SIG-M5 (cell line): ENCODE measurements at places on chromosomes 3 and 15.

DNA sequence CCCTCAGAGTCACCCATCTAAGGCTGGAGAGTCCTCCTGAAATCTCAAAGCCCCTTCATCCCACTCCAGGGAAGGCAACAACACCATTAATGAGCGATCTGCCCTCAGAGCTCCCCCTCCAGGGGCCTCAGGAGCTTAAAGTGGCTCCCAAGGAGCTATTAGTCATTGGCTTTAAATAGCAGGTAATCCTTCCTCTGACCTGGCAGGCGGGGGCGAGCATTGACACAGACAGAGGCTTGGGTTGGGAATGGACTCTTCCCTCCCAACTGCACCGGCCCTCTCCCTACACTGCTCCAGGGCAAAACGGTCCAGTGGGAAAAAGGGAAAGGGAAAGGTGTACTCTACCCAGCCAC lies 1.4 kb downstream of the MFGE8 start:
- DNase-seq: no peak

GRCh38 chr3:16551342-16551976 lies 38.0 kb upstream of the RFTN1 start:
- no peak for DNase-seq

- no peak for DNase-seq
These were observed 79.8 kb downstream of the FOXP1 start for GRCh38 chr3:71503525-71504249.

GRCh38 chr3:13688824-13689223 lies 139.9 kb downstream of the FBLN2 start:
- DNase-seq: no peak

DNA sequence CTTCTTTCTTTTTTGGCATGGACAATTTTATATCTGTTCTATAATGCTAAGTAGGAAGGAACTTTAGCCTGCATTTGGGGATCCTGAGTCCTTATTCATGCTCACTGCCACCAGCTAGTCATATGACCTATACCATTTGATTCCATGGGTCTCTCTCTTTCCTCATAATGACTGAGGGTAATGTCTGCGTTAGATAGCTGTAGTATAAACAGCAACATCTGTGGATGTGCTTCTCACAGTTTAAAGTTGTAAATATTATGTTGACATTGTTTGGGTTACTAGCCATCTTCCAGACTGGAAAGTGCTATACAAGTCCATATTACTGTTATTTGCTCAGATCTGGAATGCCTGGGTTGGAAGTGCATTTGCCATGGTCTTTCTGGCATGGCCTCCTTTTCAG lies 274.9 kb upstream of the SEMA6D start:
- DNase-seq: no peak
